ENCODE measurements at places on chromosomes 7 and 10.

DNA sequence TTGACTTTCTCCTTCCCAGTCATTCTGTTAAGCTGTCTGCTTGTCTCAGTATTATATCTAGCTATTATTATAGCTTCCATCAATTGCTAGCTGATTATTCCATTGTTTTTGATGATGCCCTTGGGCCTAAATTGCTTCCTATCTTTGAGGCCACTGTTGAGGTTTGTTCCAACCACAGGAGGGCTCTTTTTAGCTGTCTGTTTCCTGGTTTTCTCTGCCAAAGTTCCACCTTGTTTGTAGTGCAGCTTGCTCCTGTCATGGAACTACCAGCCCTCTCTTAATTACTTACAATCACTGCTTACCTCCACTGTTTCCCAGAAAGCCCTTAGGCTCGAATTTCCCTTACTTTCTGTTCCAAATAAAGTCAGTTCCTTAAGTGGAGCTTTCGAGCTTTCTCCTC is 118.7 kb upstream of the SEC61G start:
- DNase-seq = peak; percentile 43

- no peak for DNase-seq
Observed at GRCh38 chr7:26535483-26536007, 243.9 kb downstream of the SNX10 start.

- peak; percentile 7 for DNase-seq
Observed at GRCh38 chr10:96632974-96633710, 46.3 kb upstream of the TM9SF3 start.

DNA sequence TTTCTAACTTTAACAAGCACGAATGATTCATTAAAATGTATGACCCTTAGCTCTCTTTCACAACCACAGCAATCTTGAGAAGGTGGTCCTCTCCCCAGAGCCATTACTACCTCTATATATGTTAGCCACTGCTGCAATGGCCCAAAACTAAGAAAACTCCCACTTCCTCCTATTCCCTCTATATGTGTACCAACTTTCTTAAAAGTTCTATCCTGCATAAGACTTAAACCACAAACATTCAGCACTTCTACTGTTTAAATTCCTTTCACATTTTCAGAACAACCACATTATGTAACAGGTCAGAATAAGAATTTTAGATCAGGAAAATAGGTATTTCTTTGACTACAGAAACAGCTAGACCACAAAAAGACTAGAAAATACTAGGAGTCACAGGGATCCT is 36.2 kb downstream of the WASL start:
- DNase-seq = no peak

- DNase-seq = no peak
Observed at GRCh38 chr7:28036696-28037095, 143.9 kb downstream of the JAZF1 start.

- no peak for DNase-seq
Observed at GRCh38 chr10:70500368-70500767, 21.8 kb downstream of the PALD1 start.

DNA sequence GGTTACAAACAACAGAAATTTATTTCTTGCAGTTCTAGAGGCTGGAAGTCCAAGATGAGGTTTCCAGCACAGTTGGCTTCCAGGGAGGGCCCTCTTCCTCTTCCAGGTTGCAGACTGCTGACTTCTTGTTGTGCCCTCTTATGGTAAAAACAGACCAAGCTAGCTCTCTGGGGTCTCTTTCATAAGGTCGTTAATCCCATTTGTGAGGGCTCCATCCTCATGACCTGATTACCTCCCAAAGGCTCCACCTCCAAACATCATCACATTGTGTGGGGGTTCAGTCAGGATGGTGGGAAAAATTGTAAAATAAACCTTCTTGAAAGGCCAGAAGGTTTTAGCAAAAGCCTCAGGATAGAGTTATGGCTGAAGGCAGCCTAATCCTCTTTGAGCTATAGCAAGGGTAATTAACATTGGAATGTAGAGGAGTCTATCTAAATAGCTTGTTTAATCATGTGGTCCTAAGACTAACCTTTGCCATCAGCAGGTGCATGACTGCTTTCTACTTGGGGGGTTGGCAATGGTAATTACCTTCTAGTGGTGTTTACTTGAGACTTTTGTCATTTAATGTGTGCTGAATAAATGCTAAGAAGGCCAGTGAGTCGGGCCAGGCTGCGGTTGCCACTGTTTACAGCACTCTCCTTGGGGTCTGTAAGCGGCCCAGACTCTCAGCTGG is 80.8 kb downstream of the PPP1R17 start:
- no peak for DNase-seq

DNA sequence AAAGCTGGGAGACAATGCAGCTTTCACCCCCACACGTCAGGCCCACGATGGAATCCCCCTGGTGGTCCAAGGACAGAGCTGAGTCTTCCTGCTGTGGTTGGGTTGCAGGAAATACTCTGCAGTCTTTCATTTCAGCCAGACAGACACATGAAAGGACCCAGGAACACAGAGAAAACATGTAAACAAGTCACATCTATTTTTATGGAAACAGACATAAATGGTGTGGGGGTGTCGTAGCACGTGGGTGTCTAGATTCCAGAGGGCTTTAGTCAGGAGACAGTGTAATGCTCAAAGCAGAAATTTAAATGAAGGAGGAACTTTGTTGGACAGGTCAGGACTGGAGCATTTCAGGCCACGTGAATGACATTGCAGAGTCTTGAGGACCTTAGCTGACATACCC is 444.6 kb downstream of the SUGCT start:
- no peak for DNase-seq

- DNase-seq = no peak
Observed at GRCh38 chr10:131848741-131849590, 51.8 kb upstream of the PPP2R2D start.

DNA sequence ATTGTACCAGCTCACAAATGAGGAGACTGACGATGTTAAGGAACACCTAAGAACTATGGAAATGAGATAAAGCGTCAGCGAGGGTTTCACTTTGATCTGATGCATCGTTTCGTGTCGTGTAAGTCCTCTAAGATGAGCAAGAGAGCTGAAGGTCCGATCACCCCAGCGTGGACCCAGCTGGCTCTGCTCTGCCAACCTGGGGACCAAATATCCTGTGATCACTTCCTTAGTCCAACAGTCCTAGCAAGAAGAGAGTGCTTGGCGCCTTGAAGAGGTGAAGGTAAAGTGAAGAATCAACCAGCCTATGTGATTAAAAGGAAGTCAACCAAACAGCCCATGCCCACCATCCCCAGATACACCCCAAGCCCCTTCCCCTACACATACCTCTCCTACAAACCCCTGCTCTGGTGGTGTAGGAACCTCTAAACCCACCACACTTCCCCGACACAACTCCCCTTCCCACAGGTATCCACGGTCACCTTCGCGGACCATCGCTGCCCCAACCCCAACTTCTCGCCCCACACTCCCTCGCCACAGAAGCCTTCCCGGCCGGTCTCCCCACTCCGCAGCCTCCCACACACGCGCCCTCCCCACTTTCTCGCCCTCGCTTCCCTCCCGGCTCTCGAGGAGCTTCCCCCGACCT is 722 bp downstream of the UPF2 start:
- DNase-seq = peak; percentile 7

DNA sequence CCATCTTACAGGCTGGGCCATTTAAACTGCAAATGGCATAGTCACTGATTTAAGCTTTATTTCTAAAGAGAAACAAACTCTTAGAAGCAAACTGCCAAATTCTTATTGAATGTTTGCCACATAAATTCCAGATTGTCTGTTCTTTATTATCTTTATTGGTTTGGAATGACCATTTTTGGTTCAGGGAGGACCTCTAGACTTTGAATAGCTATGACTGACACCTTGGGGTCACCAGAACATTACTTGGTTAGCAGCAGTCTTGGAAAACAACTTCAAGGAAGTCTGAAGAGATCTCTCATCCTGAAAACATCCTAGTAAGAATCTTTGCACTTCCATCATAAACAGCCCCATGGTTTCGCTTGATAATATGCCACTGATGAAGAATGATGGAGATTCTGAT is 197.1 kb downstream of the SUGCT start:
- no peak for DNase-seq

- DNase-seq = no peak
Observed at GRCh38 chr10:95478185-95478584, 83.0 kb downstream of the SORBS1 start.

DNA sequence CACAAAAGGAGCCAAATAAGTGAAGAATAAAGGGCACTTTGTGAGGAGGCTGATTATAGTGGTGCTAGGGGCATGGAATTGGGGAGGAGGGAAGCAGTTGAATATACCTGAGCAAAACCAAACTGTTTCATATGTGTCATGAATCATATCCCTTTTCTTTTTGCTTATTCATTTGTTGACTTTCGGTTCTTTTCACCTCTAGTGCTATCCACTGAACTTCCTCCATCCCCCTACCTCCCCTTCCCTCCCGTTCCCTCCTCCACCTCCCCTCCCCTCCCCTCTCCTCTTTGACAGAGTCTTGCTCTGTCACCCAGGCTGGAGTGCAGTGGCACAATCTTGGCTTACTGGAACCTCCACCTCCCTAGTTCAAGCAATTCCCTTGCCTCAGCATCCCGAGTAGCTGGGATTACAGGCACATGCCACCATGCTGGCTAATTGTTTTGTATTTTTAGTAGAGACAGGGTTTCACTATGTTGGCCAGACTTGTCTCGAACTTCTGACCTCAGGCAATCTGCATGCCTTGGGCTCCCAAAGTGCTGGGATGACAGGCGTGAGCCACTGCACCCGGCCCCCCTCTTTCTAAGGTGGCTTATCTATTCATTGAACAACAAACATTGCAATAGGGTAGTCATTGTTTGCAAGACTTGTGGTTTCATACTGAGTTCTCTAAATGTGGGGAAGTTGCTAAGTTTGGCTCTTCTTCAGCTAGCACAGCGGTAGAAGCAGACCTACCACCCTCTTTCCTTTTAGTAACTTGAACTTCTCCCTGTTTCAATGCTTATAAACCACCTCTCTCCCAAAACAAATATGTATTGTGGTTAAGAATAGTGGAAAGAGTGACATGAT is 150.4 kb upstream of the PRPS1L1 start:
- DNase-seq = peak; percentile 88

DNA sequence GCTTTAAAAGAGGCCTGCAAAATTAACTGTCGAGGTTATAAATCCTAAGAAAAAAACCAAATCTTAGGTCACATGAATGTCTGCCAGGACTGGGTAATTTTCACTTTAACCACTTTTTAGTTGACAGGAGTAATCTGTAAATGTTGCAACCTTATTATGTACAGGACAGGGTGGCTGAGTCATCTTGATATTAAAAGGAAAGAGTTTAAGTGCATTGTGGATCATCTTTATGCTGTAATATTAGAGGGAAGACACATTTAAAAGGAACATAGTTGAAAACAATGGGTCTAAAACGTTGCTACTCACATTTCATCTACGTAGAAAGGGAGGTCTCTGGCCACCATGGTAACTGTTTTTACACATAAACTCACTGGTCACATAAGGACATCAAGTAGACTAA is 115.5 kb downstream of the LSMEM1 start:
- no peak for DNase-seq

- DNase-seq = no peak
Observed at GRCh38 chr10:124174071-124174566, 80.7 kb upstream of the CHST15 start.

GRCh38 chr7:106346678-106347217 is 62.0 kb upstream of the NAMPT start:
- DNase-seq = peak; percentile 34

- DNase-seq = no peak
Observed at GRCh38 chr10:126908729-126909128, 3.5 kb downstream of the DOCK1 start.

- DNase-seq = no peak
Observed at GRCh38 chr10:123607386-123607785, 58.8 kb upstream of the GPR26 start.

DNA sequence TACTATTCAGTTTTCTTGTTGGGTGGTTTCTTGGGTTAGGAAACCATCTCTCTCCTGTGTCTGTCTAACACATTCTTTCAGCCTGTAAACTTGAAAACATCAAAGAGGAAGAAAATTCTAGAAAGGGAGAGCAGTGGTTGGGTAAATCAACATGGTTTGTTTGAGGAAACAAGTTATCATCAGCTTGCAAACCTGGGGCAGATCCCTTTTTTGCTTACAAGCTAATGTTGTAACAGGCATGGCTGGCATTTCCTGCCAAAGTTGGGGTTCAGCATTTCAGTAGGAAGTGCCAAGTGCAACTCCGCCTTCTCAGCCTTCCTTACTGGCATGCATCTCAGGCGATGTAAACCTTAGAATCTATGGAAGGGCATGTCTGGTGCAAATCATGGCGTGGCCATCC is 112.6 kb downstream of the EEPD1 start:
- DNase-seq = no peak

GRCh38 chr10:92550924-92551323 is 23.0 kb downstream of the IDE start:
- DNase-seq = no peak

GRCh38 chr7:156015237-156016020 is 203.2 kb upstream of the SHH start:
- no peak for DNase-seq

DNA sequence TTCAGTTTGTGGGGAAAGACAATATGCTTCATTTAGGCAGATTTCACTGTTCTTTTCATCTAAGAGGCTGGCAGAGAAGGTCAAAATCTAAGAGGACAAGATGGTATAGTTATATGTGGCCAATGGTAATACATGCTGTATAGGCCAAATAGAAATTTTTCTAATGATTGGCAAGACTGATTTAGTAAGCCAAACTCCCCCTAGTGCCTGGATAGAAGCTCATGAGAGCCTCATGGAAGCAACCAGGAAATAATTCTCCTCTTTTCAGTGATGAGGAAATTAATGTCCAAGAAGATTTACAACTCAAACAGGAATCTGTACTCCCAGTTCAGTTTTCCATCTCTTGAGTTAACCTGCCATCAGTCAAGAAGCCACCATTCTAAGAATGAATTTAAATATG is 253.6 kb upstream of the PHF14 start:
- DNase-seq = no peak

GRCh38 chr7:31186202-31186601 is 134.1 kb downstream of the ADCYAP1R1 start:
- DNase-seq = no peak

DNA sequence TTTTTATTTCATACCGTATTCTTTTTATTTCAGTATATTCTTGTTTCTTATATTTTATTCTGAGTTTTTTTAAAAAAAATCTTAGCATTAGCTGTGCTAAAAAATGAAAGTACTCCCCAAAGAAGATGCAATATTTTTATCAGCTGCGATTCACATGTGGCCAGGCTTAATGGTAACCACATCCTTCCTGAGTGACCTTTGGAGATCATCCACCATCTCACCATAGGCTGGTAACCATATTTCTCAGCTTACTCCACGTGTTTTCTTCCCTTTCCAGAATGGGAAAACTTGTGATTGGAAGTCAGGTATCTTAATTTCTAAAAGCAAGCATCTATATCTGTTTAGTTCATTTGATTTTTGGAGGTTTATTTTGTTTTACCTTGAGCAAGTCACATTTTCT is 18.8 kb upstream of the LIPM start:
- DNase-seq = no peak

DNA sequence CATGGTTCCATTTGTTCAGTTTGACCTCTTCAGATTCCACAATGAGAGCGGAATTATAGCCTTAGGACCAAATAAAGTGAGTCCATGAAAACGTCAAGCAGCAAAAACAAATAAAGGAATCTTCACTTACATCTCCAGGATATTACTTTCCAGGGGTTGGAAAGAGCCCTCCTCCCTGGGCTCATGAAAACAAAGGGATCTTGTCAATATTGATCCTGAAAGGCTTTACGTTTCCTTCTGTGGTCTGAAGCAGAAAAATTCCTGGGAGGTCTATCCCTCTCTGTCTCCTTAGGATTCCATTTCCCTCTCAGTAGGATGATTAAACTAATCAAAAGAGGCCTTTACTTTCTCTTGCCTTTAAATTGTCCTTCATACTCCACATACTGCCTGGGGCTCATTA is 293.5 kb downstream of the GPAM start:
- DNase-seq = no peak

GRCh38 chr10:79336739-79337138 is 10.5 kb upstream of the PPIF start:
- no peak for DNase-seq
